ENCODE measurements at places on chromosomes 7 and 10. TPM values are rescaled to one million over a fixed set of nuclear protein-coding genes. Genes with fewer than 3 reads are reported as not detected.

DNA sequence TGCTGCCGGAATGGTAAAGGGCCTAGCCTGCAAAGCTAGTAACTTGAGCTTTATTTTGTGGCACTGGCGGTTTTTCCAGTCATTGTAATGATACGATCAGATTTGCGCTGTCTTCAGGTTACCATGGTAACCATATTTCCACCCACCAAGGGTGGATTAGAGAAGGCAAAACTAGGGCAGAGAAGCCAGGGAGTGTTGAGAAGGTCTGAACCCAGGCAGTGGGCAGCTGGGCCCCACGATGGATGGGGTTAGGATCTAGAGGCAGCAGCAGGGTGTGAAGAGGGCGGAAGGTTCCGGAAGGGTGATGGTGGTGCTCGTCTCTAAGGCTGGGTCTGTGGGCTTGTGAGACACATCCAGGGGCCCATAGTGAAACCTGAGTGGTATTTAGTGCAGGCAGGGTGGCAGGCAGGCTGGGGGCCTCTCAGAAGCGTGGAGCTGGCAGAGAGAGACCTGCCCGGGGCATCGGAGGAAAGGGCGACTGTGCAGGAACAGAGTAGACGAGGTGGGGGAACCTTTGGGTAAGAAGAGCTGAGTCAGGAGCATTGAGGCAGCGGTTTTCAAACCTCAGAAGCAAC lies 87.9 kb upstream of the GTF2I start:
- no peak for DNase-seq

GRCh38 chr7:28939367-28939766 lies 18.8 kb downstream of the TRIL start:
- DNase-seq = no peak

DNA sequence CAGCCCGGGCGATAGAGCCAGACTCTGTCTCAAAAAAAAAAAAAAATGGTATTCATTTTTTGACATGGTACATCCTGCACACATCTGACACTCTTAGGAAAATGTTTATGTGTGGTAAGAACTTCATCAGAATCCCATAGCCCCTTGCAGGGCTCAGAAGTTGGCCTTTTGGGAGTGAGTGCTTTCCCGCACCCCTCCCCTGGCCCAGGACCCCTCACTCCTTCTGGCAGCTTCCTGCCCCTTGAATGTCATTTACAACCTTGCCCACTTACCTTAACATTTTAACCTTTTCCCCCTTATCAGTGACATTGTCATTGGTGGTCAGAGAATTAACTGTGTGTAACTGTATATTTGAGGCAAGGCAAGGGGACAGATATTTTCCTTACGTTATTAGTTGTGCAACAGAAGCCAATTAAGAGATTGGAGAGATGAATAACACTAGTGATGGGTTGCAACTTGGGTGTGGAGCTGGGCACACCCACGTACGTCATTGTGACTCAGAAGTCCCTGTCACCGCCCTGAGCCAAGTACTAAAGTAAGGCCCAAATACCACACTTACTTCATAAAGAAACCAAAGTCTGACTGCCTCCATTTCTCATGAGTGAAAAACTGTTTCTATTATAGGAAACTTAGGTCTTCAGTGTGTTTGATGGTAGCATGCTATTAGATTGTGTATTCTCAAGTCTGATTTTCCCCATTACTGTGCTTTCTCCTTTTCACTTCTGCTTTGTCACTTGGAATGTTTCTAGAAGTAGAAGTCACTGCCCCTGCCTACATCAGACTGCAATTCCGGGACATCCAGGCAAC lies 31.6 kb downstream of the OGDH start:
- no peak for DNase-seq

- no peak for DNase-seq
Measured at GRCh38 chr7:80333040-80333439, 178.8 kb downstream of the GNAT3 start.

DNA sequence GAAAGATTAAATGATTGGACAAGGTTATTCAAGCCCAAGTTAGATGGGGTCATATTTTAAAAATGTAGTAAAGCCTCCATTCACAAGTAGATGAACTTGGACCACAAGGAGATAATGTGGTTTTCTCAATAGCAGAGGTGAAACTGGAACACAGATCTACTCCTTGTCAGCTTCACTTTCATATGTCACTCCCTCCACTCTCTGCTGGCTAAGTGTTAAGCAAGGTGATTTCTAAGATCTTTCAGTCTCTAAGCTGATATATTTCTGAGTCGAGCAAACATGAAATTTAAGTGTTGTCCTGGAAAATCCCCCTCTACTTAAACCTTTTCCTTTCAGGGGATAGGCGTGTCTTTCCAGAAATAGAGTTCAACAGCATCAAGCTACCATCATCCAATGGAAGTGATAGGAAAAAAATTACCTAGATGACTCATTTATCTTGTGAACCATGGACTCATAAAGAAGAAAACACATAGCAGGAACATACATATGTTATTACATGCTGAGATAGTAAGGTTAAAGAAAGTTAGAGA lies 275.0 kb downstream of the PTEN start:
- no peak for DNase-seq

DNA sequence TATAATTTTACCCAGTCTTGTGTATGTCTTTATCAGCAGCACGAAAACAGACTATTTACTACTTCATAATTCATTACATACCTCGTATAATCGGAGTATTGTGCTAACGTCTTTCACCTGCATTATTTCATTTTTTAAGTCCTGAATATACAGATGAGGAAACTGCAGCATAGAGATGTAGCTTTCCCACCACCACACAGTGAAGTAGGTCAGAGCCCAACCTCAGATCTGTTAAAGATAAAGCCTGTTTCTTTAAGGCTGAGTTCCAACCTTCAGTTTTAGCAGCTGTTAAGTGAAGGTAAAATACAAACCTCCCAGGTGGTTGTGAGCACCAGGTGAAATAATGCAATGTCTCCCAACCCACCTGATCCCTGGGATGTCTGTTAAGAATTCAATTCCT lies 2.0 kb upstream of the ADAM12 start:
- no peak for DNase-seq

DNA sequence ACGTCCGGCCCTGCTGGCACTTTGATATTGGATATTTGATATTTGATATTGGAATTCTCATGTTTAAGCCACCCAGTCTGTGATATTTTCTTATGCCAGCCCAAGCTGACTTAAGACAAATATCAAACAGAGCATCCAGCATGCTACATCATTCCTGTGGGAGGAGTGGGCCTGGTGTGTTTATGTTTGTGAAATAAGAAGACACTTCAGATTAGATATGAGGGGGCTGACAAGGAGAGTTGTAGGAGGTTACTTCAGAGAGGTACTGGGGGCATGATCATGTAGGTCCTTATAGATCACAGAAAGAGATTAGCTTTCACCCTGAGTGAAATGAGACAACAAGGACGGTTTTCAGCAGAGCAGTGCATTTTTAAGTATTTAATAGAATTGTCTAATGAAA lies 382.9 kb downstream of the SEMA3D start:
- no peak for DNase-seq

- DNase-seq = no peak
Measured at GRCh38 chr10:91467114-91467513, 57.0 kb downstream of the HECTD2 start.

DNA sequence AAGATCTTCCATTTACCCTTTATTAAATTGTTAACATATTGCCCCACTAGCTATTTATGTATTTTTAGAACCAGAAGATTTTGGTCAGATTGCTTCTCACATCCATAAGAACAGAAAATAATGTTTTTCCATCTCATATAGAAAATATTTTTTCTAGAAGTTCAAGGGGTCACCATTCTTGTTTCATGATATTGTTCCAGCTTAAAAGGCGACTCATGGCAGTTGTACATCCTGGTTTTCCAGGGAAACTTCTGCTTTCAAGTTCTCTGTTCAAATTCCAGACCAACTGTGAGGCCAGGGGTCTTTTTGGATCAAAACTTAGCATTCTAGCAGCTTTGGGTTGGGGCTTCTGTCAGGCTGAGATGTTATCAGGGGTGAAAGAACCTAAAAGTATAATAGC lies 84.4 kb downstream of the LRRC4 start:
- DNase-seq = no peak

GRCh38 chr7:81273601-81274397 lies 354.9 kb upstream of the SEMA3C start:
- no peak for DNase-seq

DNA sequence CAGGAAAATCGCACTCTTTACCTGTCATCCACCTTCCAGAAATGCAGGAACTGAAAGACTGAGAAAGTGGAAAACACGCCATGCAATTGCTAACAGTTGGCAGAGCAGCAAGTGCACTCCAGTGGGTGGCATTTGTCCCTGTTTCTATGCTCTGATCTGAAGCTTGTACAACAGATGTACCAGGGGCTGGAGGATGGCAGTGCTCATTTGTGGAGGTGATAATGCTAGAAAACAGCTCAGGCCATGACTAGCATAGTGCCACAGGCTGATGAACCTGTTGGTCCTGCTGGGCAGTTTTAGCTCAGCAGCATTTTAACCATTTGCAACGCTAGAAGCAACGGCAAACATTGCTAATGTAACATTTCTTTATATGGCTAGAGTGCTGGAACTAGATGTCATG lies 199.9 kb upstream of the NRP1 start:
- DNase-seq = no peak

GRCh38 chr10:71266918-71267442 lies 52.1 kb upstream of the SLC29A3 start:
- no peak for DNase-seq

DNA sequence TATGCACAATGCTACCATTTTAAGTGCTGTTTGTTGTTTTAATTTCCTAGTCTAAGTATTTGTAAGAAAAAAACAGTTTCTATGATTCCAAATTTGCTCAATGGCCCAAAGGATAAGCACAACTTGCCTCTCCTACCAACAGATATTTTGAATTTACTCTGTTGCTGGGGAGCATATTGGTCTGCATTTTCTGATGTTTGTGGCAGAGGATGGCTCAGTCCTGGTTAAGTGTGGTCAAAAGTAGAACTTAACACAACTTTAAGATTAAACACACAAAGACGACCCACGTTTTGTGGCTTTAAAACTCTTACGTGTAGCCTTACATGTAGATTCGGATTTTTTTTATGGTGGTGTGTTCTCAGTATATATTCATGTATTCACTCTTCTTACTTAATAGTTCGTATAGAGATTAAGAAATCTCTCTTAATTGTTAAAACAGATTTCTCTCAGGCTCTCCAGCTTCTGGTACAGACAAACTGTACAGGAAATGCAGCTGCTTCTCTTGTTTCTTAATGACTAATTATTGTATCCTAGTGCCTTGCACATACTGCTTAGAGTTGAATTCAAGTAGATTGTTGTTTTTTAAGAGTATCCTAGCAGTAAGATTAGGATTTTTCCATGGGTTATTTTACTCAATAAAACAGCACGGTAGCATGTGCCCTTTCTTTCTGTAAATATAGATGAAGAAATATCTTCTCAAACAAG lies 86.2 kb downstream of the GPR85 start:
- DNase-seq = no peak

DNA sequence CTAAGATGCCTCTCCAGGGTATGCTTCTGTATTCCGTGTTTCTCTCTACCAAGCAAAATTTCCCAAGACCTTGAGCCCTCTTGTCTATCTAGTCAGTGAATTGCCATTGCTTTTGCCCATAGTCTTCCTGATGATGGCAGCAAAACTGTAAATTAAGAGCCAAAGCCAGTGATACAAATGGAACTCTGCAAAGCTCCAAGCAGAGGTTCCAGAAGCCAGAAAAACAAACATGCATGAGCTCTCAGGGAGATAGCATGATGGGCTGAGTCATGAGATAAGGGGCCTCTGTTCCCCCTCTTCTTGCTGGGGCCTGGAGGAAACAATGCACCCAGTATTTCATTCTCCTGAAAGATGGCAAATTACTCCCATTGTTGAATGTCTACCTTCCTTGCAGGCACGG lies 24.7 kb downstream of the LSMEM1 start:
- no peak for DNase-seq

DNA sequence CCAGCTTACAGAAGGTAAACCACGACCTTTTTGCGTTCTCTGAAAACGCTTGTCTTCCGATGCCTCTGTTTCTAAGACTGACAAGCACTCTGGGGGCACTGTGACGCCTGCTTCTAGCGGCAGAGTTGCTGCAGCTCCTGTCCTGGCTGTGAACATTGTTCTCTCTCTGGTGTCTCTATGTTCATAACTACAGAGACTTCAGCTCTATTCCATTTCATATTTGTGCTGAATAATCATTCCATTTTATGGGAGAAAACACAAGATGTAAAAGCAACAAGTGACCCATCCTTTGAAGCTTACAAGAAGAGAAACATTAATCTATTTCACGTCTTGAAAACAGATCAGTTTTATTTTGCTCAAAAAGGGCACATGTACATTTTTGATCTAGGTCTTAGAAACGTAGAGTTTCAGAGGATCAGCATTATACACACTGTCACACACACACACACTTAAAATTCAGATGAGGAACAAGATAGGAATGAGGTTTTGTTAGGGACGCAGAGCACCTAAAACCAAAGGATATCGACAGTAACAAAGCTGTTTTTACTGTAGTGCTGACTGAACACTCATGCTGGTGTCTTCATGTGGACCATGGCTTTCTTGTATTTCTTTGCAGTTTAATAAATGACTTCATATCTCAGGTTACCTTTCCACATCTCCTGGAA lies 3.0 kb downstream of the IKZF1 start:
- no peak for DNase-seq

GRCh38 chr7:17558135-17558534 lies 259.7 kb downstream of the AHR start:
- no peak for DNase-seq

DNA sequence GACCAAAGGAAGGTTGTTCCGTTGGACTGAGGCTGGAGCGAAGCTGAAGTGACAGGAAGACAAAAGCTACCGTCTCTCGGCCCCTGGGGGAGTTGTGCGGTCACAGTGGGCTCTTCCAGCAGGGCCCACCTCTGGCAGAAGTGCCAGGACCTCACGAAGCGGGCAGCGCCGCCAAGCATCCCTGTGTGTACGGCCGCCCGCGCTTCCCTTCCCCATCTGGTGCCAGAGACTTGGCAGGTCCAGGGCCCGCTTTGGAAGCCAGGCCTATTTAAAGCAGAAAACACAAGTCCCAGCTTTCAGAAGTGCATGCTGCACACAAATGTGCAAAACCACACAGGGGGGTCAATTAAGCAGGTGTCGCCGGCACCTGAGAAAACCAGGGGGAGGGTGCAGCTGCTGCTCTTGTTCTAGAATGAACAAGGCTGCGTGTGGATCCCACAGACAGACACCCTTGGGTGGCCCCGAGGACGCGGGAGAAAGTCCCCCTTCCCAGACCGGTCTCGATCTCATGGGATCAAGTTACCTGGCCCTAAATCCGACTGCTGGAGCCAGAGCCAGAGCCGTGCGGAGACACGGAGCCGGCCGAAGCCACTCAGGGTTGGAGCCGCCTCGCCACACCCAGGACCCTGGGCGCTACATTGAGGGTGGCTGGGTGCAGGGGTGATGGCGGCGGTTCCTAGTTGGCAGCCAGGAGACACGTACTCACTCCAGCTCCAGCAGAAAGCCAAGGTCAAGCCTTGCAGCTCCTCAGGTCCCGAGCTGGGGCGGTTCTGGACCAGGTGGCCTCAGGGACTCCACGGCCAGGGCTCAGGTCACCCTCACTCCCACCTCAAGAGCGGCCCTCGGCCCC lies 51.8 kb upstream of the PPP2R2D start:
- no peak for DNase-seq

SUN3 gene
- 0.11 TPM for polyA plus RNA-seq

EDRF1 gene
- 33.4 TPM for polyA plus RNA-seq

GHITM gene
- polyA plus RNA-seq = 186 TPM

SHTN1 gene
- 23.8 TPM for polyA plus RNA-seq

SMO gene
- 101 TPM for polyA plus RNA-seq

GAD2 gene
- 1.2 TPM for polyA plus RNA-seq
